ENCODE measurements at places on chromosomes 4 and X. TPM values are rescaled to one million over a fixed set of nuclear protein-coding genes. Genes with fewer than 3 reads are reported as not detected.

DNA sequence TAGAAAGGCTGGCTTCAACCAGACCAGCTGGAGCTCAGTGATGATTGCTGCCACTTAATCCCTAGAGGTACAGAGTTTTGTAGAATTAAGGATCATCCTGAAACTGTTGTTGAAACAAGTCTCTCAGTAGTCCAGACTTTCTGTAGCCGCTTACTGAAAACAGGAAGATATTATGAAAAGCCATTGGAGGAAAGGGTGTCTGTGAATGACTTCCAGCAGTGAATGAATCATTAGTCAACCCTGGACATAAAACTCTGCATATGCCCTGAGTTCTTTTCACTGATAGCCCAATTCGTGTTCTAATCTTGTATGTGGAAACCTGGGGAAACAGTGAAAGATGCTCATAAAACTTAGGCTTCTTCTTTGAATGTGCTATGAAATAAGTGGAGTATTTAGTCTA, 14.8 kb downstream of the HOPX start:
- DNase-seq: no peak

- peak; percentile 15 for DNase-seq
Observed at GRCh38 chrX:135973025-135973547, 702 bp downstream of the MMGT1 start.

GRCh38 chr4:14877246-14878225, 124.7 kb upstream of the CPEB2 start:
- DNase-seq: peak; percentile 6

Gene PAGE2
- 9.3 TPM for total RNA-seq

DNA sequence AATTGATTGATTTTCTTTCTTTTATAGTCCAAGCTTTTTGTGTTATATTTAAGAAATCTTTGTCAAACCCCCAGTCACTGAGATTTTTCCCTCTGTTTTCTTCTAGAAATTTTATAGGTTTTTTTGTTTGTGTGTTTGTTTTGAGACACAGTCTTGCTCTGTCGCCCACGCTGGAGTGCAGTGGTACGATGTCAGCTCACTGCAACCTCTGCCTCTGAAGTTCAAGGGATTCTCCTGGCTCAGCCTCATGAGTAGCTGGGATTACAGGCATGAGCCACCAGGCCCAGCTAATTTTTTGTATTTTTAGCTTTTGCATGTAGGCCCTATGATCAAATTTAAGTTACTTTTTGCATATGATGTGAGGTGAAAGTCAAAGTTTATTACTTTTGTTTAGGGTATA, 20.9 kb upstream of the FBXW7 start:
- no peak for DNase-seq
